ENCODE measurements at places on chromosomes 3 and 15.

GRCh38 chr3:142586803-142587406 lies 8.4 kb upstream of the ATR start:
- peak; percentile 79 for DNase-seq

DNA sequence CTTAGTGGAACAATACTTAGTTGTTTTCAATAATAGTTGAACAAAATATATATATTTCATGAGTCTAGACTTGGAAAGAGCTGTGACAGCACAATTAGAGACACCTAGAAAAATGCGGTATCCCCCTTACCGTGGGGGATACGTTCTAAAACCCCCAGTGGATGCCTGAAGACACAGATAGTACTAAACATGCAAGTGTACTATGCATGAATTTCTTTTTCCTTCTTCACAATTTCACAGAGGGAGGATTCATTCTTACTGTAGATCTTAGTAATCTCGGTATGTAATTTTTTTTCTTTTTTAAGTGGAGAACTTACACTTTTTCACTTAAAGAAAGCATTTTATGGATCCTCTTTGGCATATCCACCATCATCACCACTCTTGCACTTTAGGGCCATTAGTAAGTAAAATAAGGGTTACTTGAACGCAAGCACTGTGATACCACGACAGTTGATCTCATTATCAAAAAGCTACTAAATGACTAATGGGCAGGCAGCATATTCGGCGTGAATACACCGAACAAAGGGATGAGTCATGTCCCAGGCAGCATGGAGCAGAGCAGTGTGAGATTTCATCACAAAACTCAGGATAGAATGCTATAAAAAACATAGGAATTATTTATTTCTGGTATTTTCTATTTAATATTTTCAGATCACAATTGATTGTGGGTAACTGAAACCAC lies 72.3 kb upstream of the ZNF280D start:
- peak; percentile 76 for DNase-seq

GRCh38 chr15:40766194-40766815 lies 2.4 kb downstream of the GCHFR start:
- no peak for DNase-seq

DNA sequence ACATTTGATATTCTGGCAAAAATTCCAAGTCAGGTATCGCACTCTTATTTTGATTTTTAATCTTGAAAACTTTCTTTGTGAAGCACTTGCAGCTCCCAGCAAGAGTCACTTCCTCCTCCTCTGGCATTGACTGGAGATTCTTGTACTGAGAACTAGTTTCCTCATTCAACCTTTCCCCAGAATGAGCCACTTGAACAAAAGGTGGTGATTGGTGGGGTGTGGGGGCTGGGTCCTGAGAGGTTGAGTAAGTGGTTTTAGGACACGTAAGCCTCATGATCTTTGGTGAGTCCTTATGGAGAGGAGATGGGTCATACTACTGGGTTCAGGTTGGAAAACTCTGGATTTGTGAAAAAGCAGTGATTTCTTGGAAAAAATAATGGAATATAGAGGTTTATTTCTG lies 32.3 kb upstream of the ONECUT1 start:
- DNase-seq: no peak

DNA sequence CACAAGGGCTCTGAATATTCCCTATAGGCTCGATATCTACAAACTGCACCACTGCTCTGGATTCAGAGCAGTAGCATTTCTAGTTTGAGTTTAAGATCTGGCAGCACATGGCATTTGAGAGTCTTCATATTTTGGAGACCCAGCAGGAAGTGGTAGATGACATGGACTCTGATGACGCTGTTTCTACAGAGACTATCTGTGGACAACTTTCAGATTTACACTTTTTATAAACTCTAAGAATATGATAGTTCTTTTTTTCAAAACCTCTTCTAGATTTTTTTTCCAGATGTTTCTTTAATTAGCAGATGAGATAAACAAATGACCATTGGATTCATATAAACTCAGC lies 35.8 kb downstream of the ARMC8 start:
- DNase-seq: no peak

DNA sequence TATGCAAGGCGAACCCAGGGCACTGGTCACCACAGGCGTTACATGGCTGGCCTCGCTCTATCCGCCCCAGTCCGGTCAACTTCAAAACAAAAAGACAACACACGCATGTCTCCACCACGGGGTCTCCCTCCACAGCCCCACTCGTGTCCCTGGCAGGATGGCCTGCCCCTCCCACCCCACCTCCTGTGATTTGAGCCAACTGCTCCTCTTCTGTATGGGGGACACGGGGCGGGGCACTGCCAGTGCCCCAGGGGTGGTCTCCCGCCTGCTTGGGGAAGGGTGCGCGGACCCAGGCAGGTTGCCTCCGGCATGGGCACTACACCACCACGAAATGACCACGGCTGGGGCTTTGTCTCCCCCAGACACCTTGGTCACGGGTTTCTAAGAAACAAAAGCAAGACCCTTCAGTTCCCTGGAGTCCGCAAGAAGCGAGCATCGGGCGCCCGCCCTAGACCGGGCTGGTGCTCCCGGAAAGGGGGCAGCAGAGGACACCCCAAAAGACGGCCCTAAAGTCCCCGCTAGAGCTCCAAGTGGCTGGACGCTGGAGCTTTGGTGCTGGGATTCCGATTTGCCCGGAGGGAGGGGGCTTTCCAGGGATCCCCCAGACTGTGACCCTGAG lies 219.3 kb upstream of the PRICKLE2 start:
- DNase-seq: peak; percentile 29

DNA sequence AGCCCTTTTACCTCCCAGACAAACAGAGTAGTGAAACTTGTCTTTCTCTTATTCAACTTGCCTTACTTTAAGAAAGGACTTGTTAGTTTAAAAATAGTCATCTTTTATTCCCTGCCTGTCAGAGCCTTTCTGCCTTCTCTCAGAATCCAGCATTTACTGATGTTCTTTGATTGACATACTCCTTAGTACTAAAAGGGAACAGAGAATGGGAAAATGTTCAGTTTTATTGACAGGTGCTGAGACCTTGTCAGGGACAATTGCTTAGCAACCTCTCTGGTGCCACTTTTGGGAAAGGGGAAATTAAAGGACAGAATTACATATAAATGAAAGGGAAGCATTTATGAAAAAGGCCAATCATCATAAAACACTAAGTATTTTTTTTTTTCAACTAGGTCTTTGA lies 378.3 kb downstream of the PDCD6IP start:
- DNase-seq: no peak

DNA sequence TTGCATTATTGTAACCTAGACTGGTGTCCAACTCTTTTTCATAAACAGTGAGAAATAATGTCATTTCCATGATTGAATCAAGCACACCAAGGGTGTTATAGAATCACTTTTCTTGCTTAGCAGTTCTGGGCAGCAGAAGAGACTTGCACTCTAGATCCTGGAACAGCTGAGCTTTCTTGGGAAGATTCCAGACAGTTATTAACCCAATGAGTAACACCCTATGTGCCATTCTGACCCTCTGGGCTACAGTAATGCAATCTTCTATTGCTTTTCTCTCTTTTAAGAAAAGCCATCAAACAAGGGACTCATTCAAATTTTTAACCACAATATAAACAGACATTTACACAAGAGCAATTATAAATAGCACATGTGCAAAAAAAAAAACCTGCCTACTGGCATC lies 39.3 kb upstream of the USP3 start:
- peak; percentile 81 for DNase-seq

GRCh38 chr15:47388299-47388698 lies 329.0 kb upstream of the SEMA6D start:
- DNase-seq: no peak

GRCh38 chr15:26065723-26066122 lies 202.6 kb upstream of the ATP10A start:
- DNase-seq: no peak

DNA sequence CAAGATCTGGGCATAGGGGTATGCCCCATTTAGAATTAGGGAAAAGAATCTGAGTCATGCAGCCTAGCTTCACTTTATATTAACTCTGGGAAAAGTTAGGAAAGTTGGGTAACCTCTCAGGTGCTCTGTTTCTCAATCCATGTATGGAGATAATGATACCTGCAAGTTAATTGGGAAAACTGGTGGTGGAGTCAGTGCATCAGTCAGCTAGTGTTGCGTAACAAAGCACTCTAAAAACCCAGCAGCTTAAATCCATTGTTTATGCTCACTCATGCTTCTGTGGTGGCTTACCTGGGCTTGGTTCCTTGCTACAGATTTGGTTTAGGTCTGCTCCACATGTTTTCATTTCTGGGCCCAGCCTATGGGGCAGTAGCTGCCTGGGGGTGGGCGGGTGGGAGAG lies 91.0 kb downstream of the SMAD3 start:
- DNase-seq: no peak

- DNase-seq: peak; percentile 64
These were observed 56.9 kb downstream of the ABTB1 start for GRCh38 chr3:127729556-127730056.

GRCh38 chr3:13514639-13515435 lies 34.1 kb upstream of the FBLN2 start:
- DNase-seq: no peak

GRCh38 chr15:62115847-62116246 lies 49.1 kb downstream of the C2CD4A start:
- no peak for DNase-seq

DNA sequence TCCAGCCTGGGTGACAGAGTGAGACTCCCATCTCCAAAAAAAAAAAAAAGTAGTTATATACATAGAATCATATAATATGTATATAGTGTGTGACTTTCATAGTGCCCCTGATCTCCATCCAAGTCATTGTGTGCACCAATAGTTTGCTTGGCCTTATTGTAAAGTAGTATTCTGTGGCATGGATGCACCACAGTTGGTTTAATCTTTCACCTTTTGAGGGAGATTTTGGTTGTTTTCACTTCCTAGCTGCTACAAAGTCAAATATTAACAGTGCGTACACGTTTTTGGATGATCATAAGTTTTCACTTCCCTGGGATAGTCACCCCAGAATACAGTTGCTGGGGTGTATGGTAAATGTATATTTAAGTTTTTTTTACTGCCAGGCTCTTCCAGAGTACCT lies 162.8 kb downstream of the PTPRG start:
- DNase-seq: no peak

DNA sequence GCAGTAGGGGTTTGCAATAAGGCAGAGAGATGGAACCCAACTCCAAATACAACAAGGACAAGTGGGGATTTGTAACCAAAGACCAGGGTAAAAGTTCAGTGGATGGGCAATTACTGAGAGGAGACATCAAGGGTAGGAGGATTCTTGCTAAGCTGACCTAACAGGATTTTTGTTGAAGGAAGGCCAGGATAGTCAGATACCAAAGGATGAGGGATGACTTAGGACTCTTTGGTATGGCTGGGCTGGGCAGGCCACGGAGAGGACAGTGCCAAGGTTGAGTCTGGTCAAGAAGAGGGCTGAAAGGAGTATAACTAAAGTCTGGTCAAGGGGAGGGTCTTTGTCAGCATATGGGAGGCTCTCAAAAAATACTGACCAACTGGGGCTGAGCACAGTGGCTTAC lies 85.3 kb upstream of the UBE2E2 start:
- no peak for DNase-seq

DNA sequence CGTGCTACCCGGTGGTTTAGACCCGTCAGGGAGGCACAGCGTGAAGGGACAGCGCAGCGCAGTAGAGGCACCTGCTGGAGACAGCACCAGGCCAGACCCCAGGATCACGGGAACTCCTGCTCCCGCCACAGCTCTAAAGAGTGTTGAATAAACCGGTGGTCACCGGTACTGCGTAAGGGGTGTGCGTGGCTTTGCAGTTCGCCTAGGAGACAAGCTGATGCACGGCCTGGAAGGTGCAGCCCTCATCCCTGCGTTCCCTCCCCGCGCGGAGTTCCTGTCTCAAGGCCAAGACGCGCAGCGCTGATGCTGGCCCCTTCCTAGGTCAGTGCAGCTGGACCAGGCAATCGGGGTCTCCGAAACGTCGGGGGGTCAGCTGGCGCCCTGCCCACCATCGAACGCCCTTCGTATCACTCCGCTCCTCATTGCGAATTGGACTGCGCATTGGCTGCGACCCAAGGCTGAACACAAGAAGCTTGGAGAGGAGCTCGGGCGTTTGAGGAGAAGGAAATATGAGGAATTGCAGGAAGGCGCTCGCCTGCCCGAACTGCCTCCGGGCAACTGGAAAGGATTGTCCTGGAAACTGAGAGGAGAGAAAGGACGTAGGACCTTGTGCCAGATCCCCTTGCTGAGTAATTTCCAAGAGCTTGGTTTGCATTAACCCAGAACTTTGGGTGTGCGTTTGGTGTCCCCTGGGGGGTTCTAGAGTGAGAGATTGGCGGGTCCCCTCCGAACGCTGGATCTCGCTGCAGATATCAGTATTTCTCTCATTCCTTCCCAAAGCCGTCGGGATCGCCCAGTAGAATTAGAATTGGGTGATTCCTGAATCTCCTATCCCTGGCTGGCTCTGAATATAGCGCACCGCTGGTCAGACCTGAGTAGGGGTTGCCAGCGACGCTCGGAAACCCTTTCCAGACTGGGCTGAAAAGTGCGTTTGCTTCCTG lies 2.3 kb upstream of the SOX14 start:
- DNase-seq: no peak

- no peak for DNase-seq
These were observed 363.4 kb upstream of the C2CD4B start for GRCh38 chr15:62528505-62528904.

DNA sequence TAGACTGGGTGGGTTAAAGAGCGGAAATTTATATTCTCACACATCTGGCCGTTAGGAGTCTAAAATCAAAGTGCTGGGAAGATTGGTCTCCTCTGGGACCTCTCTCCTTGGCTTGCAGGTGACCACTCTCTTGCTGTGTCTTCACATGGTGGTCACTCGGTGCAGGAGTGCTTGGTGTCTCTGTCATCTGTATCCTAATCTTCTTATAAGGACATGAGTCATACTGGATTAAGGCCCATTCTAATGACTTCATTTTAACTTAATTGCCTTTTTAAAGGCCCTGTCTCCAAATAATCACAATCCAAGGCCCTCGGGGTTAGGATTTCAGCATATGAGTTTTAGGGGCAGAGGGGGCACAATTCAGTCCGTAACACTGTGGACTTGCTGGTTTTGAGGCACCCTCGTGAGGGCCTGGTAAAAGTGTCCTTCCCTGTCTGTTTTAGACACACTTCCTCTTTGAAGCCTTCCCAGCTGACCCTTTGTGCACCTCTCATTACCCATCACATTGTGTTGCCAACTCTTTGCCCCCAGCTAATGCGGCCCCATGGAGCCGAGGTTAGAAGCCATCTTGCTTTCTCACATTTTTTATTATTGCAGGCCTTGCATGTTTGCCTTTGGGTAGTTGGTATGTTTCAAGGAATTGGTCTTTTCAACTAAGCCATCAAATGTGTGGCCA lies 3.2 kb downstream of the XYLB start:
- no peak for DNase-seq

DNA sequence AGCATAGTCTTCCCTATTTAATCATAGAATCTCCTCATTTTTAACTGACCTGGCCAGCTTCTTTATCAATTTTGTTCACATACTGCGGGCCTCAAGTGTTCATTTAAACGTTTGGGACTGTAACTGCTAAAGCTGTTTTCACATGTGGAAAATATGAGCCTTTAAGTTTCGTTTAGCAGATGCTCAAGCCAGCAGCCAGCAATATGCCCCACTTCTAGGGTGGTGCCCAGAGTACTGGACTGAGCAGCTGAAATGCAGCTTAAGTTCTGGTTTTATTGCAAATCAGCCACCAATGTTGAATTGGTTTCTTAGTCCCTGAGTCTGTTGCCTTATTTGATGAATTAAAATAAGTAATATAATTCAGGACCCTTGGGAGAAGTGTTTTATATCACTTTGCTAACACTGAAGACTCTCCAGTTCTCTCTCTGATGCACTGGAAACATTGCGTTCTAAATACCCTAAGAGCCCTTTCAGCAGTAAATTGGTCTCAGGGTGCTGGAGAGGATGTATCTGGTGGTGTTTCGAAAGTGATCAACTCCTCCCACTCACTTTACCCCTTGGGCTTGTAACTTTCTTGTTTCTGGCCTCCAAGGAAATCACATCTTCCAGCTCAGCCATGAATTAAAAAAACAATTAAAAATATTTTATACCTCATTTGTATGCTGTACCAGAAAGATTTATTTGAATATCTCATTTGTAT lies 61.7 kb downstream of the B3GALNT1 start:
- no peak for DNase-seq
